ENCODE measurements at places on chromosomes 1 and 21.

GRCh38 chr1:46480959-46481646, 8.5 kb upstream of the DMBX1 start:
- DNase-seq, result no peak

DNA sequence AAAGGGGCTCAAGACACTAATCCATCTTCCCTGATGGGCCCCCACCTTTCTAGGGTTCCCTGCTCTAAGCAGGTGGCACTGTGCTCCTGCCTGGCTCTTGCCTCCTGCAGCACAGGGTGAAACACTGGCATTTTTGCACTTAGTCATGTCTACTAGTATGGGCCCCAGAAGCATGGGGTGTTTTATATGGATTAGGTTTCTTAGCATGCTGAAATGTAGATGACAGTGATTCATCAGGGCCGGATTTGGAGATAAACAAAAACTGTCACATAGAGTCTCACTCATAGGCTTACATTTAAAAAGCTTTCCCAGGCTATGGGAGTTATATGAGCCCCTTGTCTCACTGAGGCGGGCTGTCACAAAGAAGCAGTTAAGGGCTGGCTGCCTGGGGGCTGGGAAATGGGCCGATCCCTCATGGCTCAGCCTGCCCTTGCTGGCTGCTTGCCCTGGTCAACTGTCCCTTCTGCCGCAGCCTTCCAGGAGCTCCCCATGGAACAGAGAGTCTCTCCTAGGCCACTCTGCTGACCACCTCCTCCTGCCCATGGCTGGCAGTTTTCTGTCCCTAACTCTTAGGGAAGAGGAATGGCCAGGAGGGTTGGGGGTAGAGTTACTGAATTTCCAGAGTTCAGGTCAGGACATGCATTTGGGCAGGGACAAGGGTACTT, 6.5 kb downstream of the GALNT2 start:
- DNase-seq, result no peak

DNA sequence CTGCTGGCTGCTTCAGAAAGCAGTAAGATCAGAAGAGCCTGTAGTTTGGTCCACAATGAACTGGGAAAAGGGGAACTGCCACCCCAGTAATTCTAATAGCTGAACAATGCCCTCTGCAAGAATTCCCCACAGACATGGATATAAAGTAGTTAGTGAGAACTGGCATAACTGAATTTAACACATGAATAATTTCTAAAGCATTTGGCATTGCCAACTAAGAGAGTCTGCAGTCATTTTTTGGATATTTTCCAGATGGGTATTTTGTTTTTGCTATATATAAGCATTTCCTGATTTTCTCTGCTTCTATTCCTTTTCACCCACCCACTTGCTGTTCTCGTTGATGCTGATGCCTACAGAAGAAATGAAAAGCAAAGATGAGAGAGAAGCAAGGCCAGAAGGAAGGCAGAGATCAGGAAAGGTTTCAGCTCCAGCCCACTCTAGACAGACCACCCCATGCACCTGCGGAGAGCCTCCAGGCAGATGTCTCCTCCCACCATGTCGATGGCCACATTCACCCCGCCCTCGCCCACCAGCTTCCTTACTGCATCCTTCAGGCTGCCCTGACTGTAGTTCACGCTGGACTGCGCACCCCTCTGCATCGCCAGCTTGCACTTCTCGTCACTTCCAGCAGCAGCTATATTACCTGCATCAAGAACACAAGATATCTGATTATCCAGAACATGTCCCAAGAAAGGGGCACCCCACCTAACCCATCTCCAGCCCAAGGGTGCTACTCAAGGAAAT, 55.9 kb upstream of the SEC16B start:
- DNase-seq, result no peak

DNA sequence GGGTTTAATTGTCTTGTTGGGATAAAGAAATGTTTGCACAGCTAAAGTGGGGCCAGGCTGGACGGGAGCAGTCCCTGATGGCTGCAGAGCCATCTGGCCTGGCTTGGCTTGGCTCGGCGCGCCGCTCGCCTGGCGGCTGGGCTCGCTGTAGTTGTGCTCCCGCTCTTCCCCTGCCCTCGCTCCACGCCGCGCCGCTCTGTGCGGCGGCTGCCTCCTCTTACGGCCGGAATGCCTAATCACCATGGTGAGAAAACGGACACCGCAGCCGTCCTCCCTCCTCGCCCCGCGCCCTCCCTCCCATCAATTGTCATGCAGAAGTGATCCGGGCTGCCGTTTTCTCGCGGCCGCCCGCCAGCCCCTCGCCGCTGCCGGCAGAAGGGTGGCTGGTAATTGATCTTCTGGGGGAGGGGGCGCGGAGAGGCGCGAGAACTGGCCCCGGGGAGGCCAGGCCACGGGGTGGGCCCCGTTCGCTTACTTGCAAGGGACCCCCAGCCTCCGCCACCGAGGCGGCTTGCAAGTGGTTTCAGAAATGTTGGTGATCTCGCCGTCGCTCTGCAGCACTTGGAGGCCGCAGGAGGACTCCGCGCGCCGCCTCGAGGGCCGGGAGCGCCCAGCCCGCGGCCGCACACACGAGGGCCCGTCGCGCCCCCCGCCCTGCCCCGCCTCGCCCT, 12.4 kb downstream of the RNF220 start:
- no peak for DNase-seq
